NCI-H2227 treated with DMSO at 0.1 percent for 48 hours (cell line): ENCODE measurements at places on chromosomes 7 and 10.

DNA sequence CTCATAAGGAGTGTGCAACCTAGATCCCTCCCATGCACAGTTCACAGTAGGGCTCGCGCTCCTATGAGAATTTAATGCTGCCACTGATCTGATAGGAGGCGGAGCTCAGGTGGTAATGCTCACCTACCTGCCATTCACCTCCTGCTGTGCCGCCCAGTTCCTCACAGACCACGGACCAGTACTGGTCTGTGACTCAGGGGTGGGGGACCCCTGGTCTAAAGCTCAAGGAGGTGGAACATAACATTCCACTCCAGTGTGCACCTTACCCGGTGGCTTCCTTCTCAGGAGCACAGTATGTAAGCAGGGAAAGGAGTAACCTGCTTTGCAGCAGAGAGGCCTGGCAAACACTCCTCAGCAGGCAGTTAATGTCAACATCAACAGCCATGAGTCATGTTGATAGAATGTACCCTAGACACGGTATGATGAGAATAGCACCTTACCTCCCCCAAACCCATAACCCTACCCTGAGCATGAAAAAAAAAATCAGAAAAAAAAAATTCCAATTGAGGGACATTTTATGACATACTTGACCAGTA lies 273.5 kb downstream of the FGFR2 start:
- no peak for DNase-seq

DNA sequence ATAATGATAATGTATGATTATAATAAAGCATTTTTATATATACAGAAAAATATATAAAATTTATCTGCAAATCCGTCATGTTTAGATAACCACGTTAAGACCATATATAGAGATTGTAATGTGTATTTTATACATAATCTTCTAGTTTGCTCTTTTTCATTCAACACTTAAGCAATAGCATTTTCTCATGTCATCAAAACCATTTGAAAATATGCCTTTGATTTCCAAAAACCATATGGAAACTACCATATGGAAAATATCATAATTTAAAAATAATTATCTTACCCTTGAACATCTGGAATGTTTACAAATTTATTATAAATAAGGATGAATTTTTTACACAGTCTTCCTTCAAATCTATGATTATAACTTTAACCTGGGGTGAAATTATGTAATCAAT lies 250.4 kb upstream of the NPSR1 start:
- DNase-seq: no peak

DNA sequence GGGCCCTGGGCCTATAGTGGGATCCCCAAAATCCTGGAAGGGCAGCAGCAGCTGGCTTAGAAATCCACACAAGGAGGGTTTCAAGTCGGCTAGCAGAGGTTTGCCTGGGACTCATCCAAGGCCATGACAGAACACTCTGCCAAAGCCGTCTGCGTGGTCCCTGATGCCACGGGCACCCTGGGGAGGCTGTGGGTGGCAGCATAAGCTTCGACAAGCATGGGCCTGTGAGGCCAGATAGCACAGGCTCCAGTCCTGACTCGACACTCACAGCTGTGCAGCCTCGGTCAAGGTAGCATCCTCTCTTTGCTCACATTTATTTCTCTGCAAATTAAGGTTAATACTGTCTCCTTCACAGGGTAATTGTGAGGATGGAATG lies 138.3 kb downstream of the JCAD start:
- no peak for DNase-seq

DNA sequence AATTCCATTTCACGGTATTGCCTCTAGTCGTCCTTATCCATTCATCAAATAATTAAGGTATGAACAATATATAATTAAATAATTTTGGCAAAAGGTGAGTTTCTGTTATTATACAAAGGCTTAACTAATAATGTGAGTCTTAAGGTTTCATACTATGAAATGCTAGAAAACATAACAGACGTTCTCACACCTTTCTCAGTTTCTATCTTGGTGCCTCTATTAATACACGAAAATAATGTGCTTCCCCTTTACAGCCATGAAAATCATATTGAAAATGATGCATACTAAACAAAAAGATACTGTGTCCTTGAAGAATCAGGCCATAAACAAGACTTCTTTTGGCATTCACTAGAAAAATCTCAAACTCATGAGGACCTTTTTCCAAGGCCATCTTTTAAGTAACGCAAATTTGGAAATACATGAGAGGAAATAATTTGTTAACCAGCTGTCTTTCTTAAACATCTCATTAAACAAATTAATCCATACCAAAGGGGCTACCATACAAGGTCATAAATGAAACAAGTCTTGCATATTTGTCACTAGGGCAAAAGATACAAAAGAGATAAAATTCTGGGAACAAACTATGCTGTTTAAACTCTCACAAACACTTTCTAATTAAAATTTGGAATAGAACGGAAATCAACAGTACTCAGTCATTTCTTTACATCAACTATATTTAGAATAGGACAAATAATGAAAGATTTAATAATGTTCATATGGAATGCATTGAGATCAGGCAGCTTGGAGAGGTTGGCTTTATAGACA lies 53.9 kb upstream of the CAV2 start:
- no peak for DNase-seq

DNA sequence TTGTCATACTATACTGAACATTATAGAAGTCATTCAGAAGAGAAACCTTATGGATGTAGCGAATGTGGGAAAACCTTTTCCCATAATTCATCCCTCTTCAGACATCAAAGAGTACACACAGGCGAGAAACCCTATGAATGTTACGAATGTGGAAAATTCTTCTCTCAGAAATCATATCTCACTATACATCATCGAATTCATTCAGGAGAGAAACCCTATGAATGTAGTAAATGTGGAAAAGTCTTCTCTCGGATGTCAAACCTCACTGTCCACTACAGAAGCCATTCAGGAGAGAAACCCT lies 19.4 kb downstream of the RBAK start:
- no peak for DNase-seq

DNA sequence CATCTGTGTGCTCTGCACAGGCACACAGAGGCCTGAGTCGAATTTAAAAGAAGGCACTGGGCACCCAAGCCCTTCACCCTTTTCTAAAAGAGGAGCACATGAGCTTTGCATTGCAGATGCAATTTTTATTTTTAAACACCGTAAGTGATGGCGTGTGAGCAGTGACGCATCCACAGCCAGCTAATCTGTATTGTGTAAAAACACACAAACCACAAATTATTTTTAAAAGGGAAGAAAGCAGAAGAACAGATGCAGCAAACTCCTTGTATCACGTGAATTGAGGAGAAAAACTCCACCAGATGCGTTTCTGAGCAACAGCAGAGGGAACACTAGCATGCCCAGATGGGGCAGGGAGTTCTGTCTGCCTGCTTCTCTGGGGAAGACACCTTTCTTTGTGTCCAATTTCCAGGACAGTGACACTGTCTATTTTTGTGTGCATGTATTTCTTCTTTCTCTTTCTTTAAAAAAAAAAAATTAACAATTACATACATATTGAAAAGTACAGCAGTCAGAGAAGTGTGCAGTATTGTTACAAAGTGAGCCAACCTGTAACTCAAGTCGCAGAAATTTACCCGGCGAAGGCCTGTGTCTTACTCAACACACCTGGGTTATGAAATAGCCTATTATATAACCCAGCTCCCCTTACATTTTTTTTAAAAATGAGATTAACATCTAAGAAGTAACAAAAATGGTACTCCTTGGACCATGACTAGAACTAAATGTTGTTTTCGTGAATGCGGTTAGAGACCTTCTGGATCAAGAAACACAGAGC lies 39.2 kb downstream of the EEPD1 start:
- no peak for DNase-seq

GRCh38 chr7:82335927-82336326 lies 107.7 kb downstream of the CACNA2D1 start:
- DNase-seq: peak; percentile 83

GRCh38 chr7:155811895-155812761 lies at the start of gene SHH:
Gene SHH (minus strand): TSS chr7:155812463. CDS start chr7:155812122, 341 bp downstream.
- no peak for DNase-seq

DNA sequence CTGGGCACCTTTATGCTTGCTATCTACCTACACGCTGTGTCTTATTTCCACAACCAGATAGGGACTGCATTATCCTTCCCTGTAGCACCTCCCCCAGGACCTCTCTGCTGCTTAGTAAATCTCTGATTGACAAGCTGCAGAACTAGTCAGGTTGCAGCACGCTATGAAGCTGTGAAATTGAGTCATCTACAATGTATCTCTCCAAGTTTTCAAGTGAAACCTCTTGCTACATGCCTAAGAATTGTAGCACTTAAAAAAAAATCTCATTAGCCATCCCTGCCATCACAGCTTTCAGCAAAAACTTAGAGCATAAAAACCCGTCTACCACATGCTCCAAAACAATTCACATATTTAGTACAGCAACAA lies 69.7 kb upstream of the FGFR2 start:
- no peak for DNase-seq

DNA sequence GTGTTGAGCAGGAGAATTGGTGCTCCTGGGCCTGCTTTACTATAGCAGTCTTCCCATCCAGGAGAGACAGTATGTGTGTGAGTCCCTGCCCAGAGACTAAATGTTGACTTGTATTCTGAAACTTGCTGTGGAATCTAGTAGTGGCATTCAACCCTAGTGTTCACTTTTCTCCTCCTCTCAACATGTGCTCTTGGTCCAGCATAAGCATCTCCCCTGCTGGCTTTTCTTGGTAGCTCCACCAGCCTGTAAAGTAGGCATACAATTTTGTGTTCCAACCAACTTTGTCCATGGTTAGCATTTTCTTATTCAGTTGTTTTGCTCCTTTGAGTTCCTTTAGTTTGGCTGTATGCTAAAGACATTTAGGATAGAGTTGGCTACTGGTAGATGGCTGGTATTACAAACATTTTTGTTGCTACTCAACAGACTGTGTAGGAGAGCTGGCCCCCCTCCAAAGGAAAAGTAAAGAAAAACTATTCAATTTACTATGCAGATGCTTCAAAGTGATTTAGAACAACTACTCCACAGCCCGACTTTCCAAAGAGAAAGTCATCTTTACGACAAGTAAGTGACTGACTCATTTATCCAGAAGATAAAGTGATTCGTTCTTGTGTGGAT lies 46.0 kb downstream of the ASB4 start:
- DNase-seq: no peak

GRCh38 chr7:129610709-129611245 lies 743 bp upstream of the NRF1 start:
- DNase-seq: no peak

GRCh38 chr10:74388801-74389200 lies 237.8 kb downstream of the ADK start:
- DNase-seq: no peak

GRCh38 chr7:121798896-121799295 lies 74.1 kb upstream of the PTPRZ1 start:
- peak; percentile 40 for DNase-seq

- DNase-seq: no peak
Observed at GRCh38 chr10:21197838-21198237, 300.7 kb upstream of the NEBL start.

DNA sequence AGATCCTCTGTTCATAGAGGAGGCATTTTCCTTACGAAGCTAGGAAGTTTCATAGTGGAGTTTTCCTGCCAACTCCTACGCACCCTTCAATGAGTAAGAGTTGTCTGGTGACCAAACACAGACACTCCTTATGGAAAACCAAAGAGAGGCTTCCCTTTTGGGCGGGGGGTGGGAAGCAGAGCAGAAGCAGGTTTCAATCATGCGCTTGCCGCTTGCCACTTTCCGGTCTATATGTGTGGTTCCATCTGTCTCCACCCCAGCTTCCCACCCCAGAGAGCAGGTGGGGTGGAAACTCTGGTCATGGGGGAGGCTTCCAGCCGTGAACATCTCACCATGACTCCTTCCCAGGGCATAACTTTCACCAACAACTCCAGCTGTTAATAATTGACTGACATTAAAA lies 68.8 kb upstream of the GRB10 start:
- no peak for DNase-seq

GRCh38 chr7:92769844-92770243 lies 66.5 kb downstream of the CDK6 start:
- no peak for DNase-seq

- peak; percentile 87 for DNase-seq
Observed at GRCh38 chr10:59362144-59362958, at the start of gene FAM13C. Gene FAM13C (minus strand): TSS chr10:59362549. CDS start chr10:59362460, 89 bp downstream.

GRCh38 chr7:93011351-93012294 lies 106.2 kb downstream of the SAMD9 start:
- no peak for DNase-seq

GRCh38 chr10:99461230-99461629 lies 30.8 kb upstream of the GOT1 start:
- DNase-seq: no peak

DNA sequence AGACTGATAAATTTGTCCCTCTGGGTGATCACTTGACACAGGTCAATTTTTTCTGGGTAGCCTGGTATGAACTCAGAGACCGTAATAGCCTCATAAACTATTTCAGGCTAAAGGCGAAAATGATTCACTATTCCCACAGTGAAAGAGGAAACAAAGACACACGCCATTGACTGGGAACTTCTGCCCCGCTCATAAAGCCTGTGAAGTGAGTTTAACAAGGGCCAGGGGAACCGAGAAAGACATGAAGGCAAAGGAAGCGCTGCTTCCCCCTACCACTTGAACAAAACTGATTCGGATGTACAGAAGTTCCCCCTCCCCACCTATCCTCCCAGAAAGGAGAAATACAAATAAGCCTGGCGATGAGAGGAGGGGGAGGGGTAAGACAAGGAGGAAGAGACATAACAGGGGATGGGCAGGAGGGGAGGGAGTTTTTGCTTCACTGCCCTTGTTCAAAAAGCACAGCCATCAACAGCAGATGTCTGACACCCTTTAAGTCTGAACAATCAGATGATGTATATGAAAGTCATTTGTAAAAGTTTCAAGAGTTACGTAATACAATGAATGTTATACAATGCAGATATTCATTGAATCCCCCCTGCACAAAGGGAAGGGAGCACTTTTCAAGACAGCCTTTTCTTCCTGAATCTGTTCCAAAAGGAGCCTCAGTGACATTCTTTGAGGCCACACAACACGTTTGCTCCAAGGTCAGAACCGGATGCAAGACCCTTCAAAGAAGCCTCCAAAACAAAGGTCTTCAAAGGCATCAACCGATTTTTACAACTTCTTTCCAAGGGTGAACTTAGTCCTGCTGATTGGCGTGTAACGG lies 734 bp downstream of the ABCB4 start:
- no peak for DNase-seq

- DNase-seq: no peak
Observed at GRCh38 chr10:35495521-35496119, 109.5 kb upstream of the GJD4 start.

- DNase-seq: no peak
Observed at GRCh38 chr7:47371733-47372368, 210.1 kb downstream of the TNS3 start.

GRCh38 chr10:62414359-62414758 lies 40.2 kb downstream of the ZNF365 start:
- no peak for DNase-seq

DNA sequence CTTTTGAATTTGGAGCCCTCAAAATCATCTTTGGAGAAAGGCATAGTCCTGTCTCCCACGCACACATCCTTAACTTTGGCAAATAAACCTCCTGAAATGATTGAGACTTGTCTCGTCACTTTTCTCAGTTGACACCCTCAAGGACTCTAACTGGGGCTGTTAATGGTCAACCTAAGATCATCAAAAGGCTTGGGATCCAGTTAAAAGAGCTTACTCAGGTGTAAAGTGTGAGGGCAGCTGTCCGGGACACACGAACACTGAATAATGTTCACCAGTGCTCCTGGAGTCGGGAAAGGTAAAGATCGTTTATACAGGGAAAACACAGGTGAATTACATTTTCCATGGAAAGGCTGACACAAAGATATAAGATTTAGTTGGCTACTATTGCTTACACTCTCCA lies 84.7 kb downstream of the PAXIP1 start:
- no peak for DNase-seq
